ENCODE measurements at places on chromosomes 11 and 22.
A peak's percentile ranks its signal among the peaks of the same experiment; 100 is the strongest.

DNA sequence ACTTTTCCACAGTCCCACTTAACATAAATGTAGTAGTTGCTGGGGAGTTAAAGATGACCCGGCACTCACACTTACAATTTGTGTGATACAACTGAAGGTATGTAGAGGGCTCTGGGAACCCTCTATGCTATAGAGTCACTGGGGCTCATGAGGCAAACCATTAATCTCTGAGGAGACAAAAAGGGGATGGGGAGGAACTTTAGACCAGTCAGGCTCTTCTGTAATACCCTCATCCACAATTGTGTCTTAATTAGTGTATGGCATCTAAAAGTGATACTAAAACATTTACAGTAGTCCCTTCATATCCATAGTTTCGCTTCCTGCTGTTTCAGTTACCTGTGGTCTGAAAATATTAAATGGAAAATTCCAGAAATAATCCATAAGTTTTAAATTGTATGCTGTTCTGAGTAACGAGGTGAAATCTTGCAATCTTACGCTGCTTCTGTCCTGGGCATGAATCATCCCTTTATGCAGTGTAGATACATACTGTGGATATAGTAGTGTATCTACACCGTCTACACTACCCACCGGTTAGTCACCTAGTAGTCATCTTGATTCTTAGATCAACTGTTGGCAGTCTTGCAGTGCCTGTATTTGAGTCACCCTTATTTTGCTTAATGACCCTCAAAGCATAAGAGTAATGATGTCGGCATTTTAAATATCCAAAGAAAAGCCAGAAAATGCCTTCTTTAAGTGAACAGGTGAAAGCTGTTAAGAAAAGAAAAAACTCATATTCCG, 12.2 kb downstream of the CBL start:
- DNase-seq = peak; percentile 71

GRCh38 chr11:33162831-33163230, 1.6 kb upstream of the CSTF3 start:
- no peak for DNase-seq

DNA sequence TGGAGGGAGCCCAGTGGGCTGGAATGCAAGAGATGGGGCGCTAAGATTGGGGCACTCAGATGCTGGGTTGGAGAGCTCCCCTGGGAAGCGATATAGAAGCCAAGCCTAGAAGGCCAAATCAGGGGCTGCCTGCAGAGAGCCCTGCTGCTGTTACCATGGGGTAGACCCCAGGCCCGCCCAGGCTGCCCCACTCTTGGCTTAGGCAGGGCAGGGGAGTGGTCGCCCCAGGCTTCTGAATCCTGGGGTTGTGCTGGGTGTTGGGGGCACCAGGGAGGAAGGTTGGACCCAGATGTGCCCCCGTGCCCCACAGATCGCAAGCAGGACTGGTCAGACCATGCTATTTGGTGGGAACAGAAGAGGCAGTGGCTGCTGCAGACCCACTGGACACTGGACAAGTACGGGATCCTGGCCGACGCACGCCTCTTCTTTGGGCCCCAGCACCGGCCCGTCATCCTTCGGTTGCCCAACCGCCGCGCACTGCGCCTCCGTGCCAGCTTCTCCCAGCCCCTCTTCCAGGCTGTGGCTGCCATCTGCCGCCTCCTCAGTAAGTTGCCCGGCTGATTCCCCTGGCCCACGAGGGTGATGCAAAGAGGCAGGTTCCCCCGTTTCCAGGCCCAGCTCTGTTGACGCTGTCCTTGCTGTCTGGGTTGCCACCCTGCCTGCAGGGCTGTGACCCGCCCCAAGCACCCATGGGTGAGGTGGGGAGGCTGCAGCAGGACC, 3.9 kb downstream of the FERMT3 start:
- DNase-seq = no peak

DNA sequence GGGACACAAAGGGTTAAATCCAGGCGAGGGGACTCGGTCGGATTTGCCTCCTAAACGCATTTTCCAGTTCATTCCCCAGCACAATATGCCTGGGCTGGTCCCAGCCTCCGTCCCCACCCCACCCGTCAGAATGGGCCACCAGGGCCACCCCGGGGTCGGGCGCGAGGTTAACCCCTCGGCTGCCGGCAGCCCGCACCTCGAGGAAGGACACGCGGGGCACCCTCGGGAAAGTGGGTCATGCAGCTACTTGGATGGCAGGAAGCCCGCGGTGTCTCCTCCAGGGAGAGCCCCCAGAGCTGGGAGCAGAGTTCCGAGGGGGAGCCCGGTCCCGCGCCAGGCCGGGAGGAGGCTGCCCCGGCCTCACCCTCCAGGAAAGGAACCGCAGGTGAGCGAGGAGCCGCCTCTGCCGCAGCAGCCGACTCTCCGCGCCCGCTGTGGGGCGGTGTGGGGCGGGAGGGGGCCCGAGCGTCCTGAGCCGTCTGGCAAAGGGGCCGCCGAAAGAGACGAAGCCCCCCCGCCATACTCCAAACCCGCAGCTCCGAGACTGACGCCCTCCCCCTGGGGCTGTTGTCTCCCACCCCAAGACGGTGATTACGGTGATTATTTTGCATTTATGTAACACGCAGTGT, 1.4 kb downstream of the NECTIN1 start:
- peak; percentile 24 for DNase-seq

GRCh38 chr22:29310863-29311339, 4.5 kb downstream of the GAS2L1 start:
- peak; percentile 99 for DNase-seq

- DNase-seq = no peak
Measured at GRCh38 chr11:113881856-113882255, 6.5 kb upstream of the USP28 start.

- no peak for DNase-seq
Measured at GRCh38 chr11:113265362-113265761, 49.0 kb upstream of the TTC12 start.
